NAMALWA (cell line): ENCODE measurements at places on chromosomes 4 and X.

DNA sequence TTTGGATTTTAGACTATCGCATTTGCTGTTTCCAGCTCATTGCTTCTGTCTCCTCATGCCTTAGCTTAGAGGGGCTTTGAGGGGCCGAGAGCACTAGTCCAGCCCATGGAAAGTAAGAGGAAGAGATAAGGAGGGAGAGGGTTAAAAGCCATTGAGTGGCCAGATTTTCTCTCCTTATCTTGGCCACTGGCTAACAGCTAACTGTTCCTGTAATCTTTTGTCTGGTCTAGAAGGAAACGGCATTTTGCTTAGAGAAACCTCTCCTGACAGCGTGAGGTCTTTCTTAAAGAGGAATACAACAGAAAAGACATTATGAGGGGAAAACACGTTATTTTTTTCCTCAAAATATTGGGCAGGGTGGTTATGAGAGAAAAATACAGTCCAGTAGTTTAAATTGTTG lies 7.9 kb downstream of the GPR101 start:
- no peak for DNase-seq

DNA sequence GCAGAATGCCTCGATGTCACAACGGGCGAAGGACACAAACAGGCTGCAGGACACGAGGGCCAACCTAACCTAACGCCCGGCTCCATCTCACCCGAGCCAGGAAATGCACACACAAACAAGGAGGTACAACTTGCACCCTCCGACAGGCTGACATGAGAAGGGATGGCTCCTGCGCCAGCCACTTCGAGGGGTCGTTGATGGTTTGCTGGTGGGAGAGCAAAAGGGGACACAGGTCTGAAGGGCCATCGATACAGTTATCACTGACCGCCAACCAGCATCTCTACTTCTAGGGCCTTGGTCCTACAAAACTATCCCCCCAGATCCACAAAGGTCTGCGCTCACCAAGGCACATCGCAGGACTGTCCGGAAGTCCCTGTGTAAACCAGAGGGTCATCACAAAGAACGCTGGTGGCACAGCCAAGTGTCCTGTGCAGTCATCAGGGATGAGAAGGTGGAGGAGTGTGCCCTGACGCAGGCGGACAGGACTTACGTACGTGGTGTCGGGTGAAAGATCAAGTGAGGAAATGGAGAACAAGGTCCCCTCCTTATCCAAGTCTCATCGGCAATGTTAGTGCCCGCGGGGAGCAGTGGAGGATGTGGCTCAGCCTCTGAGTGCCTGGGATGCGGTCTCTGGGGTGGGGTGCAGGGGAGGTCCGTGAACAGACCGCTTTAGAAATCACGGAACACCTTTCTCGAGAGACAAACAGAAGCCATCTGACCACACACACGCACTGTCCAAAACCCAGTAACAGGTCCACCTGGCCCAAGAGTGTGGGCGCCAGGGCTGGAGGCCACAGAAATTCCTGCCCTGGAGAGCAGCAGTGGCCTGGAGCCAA lies 7.0 kb downstream of the MXD4 start:
- no peak for DNase-seq

DNA sequence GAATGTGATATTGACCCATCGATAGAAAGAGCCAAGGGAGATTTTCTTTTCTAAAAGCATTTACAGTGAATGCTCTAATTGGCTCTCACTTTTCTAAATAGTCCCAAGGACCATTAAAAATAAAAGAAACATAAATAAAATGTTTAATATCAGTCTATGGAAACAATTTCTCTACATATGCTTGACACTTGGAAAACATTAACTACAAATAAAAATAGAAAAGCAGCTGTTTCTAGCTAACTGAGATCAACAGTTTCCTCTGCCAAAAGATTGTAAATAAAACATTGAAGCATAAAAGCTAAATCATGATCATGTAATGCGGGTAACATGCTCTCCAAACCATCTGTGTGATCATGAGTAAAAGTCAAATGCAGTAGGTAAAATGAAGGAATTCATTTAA lies 49.7 kb downstream of the CORIN start:
- no peak for DNase-seq

DNA sequence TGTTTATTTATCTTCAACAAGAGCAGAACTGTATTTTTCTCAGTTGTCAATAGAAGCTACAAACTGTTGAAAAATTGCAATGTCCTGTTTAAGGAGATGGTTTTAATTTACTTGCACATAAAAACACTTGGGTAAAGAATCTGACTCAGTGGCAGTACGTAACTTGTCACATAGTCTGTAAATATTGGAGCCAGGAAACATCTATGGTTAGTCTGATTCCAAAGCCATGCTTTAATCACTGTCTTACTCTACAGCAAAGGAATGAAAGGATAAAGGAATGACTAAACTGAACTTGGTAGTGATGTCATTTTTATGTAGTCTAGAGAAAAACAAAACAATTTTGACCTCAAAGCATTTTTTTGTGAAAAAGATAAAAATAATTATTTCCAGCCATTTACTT lies 537.2 kb downstream of the STIM2 start:
- DNase-seq: no peak

GRCh38 chr4:173852775-173853174 lies 322.7 kb upstream of the HAND2 start:
- no peak for DNase-seq
